ENCODE measurements at places on chromosomes 7 and 10.

DNA sequence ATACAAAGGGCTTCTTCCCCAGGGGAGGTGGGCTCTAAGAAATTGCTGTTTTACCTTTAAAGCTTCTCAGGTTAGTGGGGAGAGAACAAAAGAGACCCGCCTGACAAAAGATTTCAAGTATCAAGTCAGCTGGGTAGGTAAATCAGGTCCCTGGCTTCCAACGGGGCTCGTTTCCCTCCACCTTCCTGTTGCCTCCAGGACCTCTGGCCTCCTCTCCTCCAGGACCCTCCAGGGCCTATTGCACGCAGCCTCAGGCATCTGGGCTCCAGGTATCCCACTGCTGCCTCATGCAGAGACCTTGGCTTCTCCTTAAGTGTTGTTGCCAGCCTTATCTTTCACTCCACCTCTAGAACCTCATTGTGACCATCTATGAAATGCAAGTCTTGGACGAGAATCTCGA, 2.9 kb downstream of the BNIP3 start:
- no peak for DNase-seq

GRCh38 chr10:35336921-35337823, 863 bp downstream of the CCNY start:
- peak; percentile 19 for DNase-seq

GRCh38 chr7:2004841-2005725, 227.7 kb downstream of the MAD1L1 start:
- DNase-seq = no peak

GRCh38 chr10:124680675-124681074, 63.5 kb downstream of the FAM53B start:
- no peak for DNase-seq

- DNase-seq = no peak
These were observed 28.9 kb upstream of the DDC start for GRCh38 chr7:50594136-50594535.

GRCh38 chr10:24857031-24857725, 95.2 kb downstream of the PRTFDC1 start:
- DNase-seq = no peak

- DNase-seq = peak; percentile 64
These were observed 519.1 kb upstream of the AUTS2 start for GRCh38 chr7:69078997-69079769.

GRCh38 chr7:158705234-158705850, 738 bp upstream of the NCAPG2 start:
- no peak for DNase-seq

DNA sequence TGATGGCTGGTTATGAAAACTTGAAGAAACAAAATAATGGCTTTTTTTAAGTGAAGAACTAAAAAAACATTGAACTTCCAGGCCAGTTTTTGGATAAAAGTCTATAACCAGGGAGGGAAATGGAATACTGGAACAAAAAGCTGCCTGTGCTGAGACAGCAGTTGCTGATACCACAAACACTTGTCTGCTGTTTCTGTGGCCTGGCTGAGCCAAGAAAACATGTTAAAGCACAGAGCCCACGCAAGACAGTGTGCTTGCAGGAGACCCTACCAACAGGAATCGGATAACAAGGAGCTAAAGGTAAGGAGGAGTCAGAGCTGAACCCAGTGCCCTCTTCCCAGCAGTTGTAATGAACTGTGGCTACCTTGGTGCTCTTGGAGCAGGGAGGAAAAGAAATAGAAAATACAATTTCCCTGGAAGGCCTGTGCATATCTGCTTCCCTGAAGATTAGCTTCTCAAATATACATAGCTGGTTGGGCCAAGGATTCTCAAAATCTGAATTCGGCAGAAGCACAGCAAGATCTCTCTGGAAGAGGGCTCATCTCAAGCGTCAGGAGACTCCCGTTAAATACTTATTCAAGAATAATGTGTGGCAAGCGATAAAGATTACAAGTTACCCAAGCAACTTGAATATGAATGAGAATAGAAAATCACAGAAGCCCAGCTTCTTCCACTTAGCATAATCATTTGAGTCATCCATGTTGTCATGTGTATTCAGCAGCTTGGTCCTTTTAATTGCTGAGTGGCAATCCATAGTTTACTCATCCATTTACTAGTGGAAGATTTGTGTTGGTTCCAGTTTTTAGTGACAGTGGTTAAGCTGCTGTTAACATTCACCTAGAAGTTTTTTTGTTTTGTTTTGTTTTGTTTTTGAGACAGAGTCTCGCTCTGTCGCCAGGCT, 87.6 kb downstream of the NOD1 start:
- no peak for DNase-seq

DNA sequence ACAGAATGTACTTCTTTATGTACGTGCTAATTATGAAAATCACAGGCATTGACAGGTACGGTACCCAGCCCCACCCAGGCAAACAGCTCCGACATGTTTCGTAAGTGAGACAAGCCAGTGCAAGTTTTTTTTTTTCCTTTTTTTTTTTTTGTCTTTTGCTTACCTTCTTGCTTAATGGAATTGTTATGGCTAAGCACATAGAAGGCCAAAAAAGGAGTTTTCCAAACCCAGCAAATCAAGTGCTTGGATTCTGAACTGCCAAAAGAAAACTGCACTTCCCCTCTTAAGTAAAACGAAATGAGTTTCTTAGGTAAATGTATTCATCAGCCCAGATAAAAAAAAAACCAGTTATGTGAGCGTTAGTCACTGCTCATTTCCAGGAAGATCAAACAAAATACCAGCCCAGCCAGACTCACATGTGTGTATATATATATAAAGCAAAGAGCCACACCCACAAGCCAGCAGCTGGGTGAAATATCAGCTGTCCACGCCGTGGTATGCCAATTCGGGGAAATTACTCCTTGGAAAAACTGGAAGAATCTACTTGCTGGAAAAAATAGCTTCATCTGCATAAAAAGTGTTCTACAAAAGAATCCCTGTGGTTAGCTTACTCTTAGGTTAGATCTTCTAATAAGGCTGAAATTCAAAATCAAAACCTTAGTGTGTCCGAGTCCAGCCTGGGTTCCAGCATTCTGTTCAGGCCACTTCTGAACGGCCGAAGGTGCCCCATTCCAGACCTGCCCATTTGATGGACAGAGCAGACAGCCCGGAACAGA, 8.0 kb downstream of the KLF6 start:
- DNase-seq = no peak

DNA sequence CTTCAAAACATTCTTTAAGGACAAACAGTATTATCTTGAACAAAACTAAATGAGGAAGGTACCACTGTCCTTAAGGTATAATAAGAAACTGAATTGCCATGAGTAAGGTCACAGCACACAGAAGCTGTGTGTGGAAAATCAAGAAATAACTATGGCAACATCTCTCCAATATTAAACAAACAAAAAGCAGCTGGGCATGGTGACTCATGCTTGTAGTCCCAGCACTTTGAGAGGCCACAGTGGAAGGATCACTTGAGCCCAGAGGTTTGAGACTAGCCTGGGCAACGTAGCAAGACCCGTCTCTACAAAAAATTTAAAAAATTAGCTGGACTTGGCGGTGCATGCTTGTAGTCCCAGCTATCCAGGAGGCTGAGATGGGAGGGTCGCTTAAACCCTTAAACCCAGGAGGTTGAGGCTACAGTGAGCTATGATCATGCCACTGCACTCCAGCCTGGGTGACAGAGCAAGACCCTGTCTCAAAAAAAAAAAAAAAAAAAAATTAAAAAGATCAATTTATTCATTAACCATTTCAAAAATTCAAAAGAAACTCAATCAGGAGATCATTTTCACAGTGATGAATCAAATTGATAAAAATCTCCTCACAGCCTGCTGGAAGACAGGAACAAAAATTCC, 195.4 kb downstream of the SKIDA1 start:
- no peak for DNase-seq

- DNase-seq = no peak
These were observed 19.2 kb downstream of the ARMC10 start for GRCh38 chr7:103094102-103094501.

DNA sequence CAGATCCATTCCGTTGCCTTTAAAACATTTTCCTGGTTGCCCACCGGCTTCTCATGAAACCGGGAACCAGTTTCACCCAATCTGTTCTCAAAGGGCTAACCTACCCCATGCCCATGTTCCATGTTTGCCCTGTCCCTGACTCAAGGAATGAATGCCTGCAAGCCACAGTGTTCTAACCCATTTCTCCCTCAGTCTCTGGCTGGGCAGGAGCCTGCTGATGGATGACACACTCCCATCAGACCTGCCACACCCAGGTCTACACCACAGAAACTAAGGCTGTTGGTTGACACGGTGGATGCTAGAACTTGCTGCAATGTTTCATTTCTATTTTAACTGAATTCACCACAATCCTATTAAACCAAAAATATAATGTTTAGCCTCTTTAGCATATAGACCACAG, 15.6 kb downstream of the CLRN3 start:
- no peak for DNase-seq

- no peak for DNase-seq
These were observed 73.5 kb upstream of the VIPR2 start for GRCh38 chr7:159218170-159218569.

DNA sequence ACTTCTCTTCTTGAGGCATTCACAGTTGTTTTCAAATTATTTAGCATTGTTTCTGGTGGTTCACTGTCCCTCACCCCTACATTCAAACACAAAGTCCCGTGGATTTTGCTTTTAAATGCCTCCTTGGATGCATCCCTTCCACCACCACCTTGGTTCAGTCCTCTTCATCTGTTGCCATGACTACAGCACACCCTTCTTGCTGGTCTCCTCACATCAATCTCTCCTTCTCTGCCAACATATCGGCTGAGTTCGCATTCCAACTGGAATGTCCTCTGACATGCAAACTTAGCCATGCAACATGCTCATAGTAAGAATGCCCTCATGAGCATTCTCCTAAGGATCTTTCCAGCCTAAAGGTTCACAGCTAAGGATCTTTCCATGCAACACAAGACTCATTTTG, 198.3 kb upstream of the AGK start:
- DNase-seq = no peak

DNA sequence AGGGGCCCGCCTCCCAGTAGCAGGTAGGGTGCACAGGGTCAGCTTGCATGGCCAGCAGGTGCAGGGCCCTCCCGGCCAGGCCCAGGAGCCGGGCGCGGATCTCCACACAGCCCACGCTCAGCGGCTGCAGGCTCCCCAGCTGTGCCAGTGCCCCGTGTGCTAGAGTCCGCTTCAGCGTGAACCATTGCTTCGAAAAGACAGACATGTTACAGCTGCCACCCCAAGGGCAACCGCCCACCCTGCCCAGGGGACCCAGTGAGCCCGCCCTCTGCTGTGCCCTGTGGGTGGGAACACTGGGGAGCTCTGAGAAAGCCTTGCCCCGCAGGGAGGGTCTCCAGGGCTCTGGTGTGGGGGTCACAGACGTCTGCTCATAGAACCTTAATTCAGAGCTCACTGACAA, 64.3 kb upstream of the NKX6-2 start:
- no peak for DNase-seq

GRCh38 chr7:50628434-50629084, 63.4 kb upstream of the DDC start:
- no peak for DNase-seq

DNA sequence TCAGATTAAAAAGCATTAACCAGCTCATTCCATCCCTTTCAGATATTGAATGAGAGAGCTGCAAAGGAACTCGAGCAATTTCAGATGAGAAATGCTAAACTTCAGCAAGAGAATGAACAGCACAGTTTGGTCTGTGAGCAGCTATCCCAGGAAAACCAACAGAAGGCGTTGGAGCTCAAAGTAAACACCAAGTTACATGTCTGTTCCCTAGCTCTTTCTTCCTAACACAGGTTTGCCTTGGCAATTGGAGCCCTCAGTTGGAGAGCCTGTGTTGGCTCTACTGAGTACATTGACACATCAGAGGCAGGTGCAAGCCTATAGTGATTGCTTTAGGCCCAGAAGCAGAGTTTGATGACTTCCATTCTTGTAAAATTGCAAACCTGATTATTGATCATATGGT, 14.7 kb downstream of the CFAP58 start:
- DNase-seq = no peak

DNA sequence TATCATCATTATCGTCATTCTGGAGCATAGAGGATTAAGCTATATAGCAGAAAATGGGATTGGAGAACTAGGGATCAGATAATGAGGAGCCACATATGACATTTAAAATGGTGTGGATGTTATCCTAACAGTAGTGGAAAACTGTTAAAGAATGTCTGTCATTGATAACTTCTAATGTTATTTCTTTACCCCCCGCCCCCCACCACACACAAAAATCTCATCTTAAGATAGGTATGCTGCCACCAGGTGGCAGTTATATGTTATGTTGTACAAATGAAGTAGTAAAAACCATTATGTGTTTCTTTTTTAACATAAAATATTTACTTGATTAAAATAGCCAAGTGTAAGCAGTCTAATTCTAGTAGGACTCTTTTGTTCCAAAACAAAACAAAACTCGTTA, 13.0 kb downstream of the AKAP9 start:
- DNase-seq = peak; percentile 56

- DNase-seq = no peak
These were observed 51.9 kb downstream of the SORBS1 start for GRCh38 chr10:95509251-95509650.

GRCh38 chr7:81652225-81652624, 117.6 kb downstream of the HGF start:
- no peak for DNase-seq

- DNase-seq = no peak
These were observed 243.6 kb downstream of the SKIDA1 start for GRCh38 chr10:21281765-21282484.

DNA sequence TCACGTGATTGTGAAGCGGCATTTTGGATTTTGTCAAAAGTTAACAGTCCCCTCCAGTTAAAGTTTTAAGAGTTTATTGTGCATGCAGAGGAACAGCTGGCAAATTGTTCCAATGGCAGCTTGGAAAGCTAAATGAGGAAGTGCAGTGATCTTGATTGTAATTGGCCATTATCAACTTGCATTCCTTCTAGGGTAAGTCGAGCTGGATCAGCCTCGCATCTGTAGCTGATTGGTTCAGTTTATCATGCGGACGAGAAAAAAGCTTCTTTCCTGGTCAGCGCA, 566 bp downstream of the ZNF789 start:
- DNase-seq = peak; percentile 64

- no peak for DNase-seq
These were observed 661.5 kb downstream of the MAGI2 start for GRCh38 chr7:78792006-78792405.

GRCh38 chr10:4270116-4270515, 485.1 kb upstream of the KLF6 start:
- no peak for DNase-seq

DNA sequence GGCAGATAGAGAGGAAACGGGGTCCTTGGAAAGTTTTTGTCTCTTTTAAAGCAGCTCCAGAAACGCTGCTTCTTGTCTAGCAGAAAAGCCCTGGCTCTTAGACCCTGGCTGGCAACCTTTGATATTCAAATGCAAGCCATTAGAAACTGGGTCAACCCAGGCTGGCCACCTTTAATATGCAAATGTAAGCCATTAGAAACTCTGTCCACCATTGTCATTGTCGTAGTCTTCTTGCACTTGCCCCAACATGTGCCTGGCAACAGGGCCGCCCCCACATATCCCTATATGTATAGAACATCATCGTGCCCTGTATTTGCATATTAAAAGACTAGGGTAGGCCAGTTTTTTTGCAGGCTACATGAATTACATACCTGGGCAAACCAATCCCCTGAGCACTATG, 621.3 kb upstream of the DPP6 start:
- DNase-seq = no peak

GRCh38 chr7:31419505-31420055, 79.1 kb upstream of the NEUROD6 start:
- no peak for DNase-seq

Measured in RPMI8226 (cell line).